ENCODE measurements at places on chromosomes 3 and 15.

GRCh38 chr15:54347082-54347827, 369.0 kb downstream of the UNC13C start:
- no peak for DNase-seq

DNA sequence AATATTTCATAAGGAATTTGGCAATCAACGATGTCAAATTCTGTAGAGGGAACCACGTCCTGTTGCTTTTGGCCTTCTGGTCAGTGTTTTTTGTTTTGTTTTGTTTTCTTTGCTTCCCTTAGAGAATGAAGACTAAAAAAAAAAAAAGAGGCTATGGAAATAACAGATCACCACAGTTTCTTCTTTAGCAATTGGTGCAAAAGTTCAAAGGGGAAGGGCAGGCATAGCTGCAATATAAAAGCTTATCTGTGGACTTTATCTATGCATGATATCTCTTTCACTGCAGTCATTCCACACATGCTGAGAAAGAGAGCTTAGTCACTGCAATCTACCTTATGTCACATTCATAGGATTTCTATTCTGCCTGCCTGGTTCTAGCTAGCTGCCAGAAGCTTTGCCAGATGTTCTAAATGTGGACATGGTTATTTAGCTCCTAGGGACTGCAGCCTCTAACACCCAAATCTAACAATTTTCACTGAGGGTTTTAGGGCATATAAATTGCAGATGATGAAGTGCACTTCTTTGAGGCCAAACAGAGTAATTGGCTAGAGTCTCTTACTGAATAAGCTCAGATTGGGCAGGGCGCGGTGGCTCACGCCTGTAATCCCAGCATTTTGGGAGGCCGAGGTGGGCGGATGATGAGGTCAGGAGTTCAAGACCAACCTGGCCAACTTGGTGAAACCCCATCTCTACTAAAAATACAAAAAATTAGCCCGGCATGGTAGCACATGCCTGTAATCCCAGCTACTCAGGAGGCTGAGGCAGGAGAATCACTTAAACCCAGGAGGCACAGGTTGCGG, 637.2 kb downstream of the NTRK3 start:
- no peak for DNase-seq

DNA sequence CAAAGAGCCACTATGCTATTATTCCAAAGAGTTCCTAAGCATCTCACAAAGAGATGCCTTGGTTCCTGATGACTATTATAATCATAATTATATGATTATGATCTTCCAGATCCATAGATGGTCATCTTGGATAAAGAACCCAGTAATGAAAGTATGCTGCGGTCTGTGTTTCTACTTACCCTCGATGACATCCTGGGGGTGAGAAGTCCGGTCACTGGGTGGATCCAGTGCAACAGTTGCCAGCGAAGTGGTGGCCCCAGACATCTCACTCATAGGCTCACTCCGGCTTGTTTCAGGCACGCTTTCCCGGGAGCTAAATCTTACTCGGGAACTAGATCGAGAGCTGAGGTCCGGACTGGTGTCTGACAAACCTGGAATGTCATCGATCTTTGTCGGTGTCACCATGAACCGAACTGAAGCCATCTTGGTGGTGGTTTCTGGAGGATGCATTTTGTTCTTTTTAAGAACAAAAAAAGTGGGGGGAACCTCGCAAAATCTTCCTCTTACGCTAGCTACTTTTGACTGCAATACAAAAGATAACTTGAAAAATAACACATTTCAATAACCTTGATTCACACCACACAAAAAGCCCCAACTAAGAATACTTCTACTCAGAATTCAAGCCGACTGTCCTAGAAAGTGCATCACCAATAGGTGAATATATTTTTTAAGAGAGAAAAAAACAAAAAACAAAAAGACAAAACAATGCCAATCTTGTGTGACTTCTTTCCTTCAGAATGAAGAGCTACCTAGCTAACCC, 1.2 kb downstream of the SLC12A6 start:
- DNase-seq, result no peak

DNA sequence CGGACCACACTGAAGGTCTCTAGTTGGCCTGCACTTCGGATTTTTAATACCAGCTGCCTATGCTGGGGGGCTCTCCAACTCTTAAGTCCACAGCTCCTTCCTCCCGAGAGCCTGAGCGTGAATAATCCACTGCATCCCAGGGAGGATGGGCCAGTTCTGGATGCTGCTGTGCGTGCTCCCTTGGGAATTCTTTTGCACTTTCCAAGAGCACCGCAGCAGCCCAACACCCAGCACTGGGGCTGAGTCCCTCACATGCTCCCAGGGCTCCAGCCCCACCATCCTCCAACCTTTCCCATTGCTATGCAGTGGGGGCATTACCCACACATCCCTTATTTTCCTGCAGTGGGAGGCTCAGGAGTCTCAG, 136.4 kb upstream of the IQSEC1 start:
- DNase-seq, result no peak

DNA sequence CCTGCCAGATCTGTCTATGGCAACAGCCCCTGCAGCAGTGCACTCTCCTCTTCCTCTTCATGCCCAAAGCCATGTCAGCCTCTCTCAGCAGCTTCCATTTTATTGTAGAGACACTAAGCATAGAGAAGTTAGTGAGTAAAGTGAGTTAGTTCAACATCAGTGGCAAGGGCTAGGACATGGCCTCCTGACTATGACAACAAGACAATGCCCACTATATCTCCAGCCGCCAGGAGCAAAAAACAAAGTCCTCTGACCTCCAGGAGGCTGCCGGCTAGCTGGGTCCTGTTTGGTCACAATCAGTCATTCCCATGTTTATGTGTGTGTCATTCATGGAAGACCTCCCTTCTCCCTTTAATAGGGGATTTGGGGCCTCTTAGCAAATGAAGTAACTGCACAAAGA, 14.9 kb downstream of the NR1I2 start:
- DNase-seq, result no peak

DNA sequence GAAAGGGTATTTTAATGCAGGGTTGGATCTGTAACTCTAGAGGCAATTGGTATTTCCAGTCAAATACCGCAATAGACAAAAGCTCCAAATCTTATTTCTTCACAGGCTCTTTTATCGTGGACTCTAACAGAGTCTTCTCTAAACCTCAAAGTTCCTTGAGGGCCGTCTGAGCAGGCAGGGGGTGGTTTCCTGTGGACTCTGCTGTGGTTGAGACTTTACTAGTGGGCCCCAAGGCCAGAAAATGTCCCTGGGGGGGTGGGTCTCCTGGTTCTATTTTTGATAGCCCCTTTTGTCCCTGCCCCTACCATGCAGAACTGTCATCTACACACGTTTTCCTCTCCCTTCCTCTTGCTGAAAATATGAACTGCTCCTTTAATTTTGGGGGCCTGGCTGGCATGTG, 80.1 kb downstream of the ASB7 start:
- DNase-seq, result no peak

DNA sequence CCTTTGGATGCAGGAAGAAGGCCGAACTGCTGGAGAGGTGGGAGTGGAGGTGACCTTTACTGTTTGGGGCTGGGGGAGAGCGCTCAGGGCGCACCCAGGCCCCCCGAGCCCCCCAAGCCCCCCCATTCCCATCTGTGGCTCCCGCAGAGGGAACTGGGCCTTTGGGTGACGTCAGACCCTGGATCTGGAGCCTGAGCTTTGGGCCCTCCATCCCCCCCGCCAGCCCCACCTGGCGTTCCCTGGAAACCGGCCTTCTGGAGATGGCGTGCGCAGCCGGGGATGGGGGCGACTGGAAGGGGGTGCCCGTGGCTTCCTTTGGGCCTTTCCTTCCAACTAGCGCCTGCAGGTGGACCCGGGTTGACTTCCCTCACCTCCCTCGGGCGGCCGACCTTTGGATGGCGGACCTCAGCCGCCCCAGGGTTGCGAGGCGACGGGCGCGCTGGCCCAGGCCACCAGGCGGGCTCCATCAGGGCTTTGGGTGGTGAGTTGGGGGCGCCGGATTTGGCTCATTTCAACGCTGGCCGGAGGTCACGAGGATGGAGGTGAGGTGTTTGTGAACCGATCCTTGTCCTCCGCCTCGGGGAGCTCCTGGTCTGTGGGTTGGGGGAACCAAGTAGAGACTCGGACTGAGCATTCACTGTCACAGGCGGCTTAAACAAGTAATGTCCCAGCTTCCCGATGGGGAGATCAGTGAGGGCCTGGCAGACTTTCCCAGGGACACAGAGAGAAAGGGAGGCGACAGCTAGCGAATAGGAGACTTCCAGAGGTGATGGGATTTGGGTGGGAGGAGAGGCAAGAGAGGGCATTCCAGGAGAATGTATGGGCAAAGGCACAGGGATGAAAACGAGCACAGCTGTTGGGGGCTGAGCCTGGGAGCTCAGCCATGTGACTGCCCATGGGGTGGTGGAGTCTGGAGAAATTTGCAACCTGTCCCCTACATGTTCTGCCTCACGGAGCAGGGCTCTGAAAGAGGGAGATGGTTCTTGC, 709 bp downstream of the SCAMP5 start:
- DNase-seq, result no peak

GRCh38 chr15:74954515-74954914, 2.1 kb downstream of the RPP25 start:
- no peak for DNase-seq

- no peak for DNase-seq
Observed at GRCh38 chr3:72475258-72476138, 372.7 kb downstream of the SHQ1 start.

DNA sequence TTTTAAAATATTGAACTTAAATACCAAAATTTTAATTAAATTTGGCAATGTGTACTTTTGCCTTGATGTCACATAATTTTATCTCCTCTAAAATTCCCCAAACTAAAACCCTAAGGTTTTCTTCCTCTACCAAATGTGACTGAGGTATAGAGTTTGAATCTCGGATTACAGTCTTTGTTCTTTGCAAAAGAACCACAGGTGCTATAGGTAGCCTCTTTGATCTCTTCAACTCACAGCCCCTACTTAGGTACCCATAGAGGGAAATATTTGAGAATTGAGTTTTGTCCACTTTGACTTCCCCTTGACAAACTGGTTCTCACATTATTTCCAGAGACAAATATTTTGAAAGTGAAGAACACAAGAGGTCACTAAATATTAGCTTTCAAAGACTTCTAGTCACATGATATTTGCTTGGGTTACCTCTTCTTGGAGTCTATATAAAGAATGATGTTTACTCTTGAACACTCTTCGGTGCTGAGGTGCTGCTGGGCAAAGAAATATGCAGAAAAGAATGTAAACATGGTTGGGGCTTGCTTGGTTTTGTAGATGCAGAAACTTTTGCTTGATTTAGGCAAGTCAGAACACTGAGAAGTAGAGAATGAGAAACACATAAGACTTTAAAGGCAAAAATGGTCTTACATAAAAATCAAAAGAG, 120.8 kb upstream of the MCTP2 start:
- DNase-seq, result no peak

- no peak for DNase-seq
Observed at GRCh38 chr3:14248849-14249523, 70.4 kb downstream of the LSM3 start.

DNA sequence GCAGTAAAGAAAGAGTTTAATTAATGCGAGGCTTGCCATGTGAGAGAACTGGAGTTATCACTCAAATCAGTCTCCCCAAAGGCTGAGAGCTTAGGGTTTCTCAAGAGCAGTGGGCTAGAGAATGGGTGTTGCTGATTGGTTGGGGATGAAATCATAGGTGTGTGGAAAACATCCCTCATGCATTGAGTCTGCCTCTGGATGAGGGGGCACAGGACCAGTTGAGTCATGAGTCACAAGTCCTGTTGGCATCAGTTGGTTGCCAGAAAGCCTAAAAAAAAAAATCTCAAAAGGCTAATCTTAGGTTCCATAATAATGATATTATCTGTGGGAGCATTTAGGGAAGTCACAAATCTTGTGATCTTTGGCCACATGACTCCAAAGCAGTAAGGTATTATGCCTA, 800.3 kb downstream of the TUSC7 start:
- no peak for DNase-seq

DNA sequence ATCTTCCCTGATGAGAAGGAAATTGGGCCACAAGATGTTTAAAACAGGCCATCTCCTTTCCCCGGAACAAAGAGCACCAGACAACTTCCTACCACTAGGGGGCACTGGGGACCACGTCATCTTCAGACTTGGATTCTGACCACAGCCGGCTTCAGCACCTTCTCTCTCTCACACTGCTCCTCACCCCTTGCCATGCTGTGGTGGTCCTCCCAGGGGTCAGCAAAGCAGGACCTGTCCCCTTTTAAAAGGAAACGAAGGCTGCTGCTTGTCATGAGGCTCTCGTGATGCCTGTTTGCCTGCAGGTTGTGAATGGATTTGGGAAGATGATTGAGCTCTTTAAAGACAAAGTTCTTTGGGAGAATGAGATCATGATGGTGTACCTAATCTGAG, 16.2 kb downstream of the RFT1 start:
- DNase-seq, result peak; percentile 71

GRCh38 chr3:186427627-186428281, 65.7 kb upstream of the DGKG start:
- no peak for DNase-seq

- DNase-seq, result peak; percentile 50
Observed at GRCh38 chr15:66842710-66843441, 140.8 kb downstream of the SMAD6 start.

- DNase-seq, result no peak
Observed at GRCh38 chr3:69240651-69241568, 118.5 kb upstream of the LMOD3 start.

- DNase-seq, result no peak
Observed at GRCh38 chr3:59308001-59308400, 258.2 kb upstream of the CFAP20DC start.

DNA sequence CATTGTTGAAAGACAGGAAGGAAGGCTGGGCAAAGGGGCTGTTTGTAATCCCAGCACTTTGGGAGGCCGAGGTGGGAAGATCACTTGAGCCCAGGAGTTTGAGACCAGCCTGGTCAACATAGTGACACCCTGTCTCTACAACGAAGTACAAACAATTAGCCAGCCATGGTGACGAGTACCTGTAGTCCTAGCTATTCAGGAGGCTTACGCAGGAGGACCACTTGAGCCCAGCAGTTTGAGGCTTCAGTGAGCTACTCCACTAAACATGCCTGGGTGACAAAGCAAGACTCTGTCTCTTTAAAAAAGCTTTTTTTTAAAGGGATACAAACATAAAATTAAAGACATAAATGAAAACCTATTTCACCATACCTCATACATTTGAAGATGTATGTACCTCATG, 11.1 kb downstream of the SERP1 start:
- no peak for DNase-seq

DNA sequence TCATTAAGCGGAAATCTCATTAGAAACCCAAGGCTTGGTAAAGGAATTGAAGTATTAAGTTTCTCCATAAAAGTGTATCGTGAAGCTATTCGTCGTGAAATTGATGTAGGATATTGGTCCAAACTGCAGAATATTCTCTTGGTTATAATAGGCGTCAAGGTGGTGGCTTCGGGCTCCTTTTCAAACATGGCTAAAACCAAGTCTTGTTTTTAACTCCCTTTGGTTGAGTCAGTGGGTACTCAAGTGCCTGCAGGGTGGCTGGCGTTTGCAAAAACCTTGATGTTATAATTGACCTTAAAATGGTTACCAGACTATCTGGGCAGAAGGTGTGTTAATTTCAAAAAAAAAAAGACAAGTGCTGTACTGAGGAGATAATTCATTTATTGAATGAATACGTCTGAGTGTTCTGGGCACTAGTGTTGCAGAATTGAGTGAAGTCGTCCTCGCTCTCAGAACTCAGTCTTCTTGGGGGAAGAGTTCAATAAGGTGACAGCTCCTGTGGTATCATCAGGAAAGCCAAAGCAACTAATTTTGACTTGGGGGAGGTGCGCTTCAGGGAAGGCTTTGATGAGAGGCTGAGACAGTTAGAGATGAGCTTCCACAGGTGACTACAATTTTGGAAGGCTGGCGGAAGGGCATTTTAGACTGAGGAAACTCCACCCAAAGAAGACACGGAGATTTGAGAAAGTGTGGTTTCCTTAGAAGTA, 1.5 kb downstream of the UBE2Q2 start:
- no peak for DNase-seq
